Cardiac fibroblast (primary cell): ENCODE measurements at places on chromosomes 2 and 18.

DNA sequence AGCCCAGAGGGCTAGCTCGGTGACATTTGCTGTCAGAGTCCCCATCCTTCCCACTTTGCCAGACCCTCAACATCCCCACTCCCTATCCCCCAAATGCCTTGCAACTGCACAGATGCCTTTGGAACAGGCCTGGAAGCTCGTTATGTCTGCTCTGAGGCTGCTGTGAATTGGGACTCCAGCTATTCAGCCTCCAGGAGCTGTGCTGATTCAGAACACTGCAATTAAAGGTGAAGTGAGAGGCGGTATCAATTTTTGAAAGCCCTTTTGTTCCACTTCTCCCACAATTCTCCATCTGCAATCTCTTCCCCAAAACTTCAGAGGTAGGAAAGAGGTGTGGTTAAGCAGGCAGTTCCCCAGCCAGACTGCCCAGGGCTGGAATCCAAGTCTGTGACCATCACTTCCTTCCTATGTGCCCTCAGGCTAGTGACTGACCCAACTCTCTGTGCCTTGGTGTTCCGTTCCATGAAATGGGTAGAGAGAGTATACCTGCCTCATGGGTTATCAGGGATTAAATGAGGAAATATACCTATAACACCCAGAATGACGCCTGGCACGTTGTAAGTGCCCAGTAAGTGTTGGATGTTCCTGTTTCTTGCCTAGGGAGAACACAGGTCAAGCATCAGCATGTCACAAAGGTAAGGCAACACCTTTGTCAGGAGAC is 17.5 kb downstream of the NOSTRIN start:
- no peak for DNase-seq

GRCh38 chr2:55772109-55772980 is 78.7 kb upstream of the PNPT1 start:
- DNase-seq, result no peak

DNA sequence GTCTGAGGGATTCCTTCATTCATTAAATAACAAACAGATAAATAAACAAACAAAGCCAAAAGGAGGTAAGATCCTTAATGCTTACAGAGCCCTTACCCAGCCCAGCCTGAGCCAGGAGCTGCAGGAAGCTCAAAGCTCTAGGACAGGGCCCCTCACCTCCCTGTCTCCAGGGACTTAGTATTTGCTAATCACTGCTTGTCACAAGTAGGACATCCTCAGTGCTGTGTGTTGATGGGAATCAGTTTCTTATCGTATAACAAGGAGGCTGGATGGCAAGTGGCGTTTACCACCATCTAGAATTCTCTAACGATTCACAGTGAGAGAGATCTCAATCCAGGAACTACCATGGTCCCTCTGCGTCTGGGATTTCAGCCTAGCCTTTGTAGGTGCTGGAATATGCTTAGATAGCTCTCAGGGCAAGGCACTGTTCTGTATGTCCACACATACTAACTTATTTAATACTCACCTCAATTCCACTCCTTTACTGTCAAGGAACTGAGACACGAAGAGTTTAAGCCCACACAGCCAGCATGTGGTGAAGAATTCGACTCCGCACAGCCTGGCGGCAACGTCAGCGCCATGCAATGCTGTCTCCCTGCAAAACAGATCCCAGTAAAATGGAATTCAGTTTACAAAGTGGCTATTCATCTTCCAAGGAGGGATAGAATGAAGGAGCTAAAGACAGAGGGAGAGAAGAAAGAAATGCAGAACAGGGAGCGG is 164.8 kb downstream of the MYCN start:
- no peak for DNase-seq

- no peak for DNase-seq
Measured at GRCh38 chr2:61448229-61448628, 22.7 kb downstream of the USP34 start.

DNA sequence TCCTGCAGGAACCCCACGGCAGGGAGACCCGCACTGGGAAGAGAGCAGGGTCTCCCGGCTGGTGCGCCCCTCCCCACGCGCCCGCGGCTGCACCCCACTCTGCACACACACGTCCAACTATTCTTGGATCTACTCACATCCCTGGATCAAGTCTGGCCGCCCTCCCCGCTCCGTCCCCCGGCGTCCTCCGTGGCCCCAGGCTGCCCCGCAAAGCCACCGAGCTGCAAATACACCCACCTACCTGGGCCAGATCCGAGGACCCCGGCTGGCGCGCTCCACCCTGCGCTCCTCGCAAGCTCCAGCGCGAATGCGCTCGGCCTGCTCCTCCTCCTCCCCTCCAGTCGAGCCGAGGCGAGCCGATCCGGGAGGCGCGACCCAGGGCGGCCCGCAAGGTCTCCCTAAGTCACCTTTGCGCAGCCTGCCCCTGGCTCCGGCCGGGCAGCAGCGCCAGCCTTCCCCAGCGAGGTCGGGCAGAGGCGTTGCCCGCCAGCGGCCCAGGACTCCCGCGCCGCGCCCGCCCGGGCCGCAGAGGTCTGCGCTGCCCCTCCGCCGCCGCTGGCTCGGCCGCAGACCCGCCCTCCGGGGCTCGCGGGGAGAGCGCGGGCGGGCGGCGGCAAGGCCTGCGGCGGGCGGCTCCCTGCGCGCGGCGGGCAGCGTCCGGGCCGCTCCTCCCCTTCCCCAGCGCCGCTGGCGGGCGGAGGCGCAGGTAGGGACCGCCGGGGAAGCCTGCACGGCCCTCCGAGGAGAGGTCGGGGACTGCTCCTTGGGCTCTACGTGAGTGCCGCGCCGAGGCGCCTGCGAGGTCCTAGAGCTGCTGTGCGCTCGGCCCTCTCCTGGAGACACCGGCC is 126.0 kb downstream of the OSBPL1A start:
- DNase-seq, result peak; percentile 76

DNA sequence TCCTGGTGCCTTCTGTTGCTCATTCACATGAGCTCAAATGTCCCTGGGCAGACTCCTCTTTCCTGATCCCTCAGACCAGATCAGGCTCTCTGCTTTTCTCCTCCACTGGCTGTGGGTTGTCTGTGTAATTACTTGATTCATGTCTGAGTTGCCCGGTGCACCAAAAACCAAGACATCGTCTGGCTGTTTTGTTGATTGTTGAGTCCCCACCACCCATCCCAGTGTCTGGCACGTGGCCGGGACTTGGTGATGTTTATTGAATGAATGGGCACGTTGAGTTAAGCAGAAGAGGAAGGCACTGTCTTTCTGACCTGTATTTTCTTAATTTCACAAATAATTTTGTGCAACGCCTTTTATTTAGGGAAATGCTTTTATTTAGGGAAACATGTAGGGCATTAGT is 499.1 kb upstream of the HS6ST1 start:
- no peak for DNase-seq

DNA sequence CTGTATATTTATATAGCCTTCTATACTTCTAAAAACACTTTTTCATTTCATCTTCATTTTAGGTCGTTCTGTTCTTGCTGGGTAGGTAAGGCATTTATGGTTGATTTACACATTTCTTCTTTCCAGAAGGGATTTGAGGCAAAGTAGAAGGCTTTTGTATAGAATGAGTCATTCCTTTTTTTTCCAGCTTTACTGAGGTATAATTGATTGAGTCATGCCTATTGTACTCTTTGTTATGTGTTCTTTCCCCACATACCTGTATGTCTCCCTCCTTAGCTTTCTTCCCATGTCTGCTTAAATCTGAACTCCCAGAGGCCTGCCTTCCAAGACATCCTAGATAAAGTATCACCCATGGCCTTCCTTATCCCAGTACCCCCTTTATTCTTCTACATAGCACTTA is 4.8 kb upstream of the CDC42EP3 start:
- peak; percentile 78 for DNase-seq
